CD4-positive, alpha-beta T cell treated with Interferon gamma for 1 hour (primary cell): ENCODE measurements at places on chromosomes 7 and 10.

DNA sequence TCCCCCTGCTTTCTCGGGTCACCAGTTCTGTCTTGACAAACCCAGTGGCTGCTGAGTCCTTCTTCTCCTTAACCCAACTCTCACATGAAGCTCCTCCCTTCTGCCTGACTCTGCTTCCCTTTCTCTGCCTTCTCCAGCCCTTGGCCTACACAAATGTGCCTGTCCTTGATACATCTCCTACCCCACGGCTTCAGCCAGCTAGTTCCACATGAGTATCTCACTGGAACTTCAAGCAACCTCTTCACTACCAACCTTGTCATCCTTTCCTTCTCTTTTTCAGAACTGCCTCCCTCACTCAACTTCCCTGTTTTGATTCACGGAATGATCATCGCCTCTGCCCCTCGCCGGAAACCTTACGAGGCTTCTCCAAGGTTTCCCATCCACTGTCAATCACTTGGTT lies 55.9 kb downstream of the PDIA4 start:
- DNase-seq = no peak

DNA sequence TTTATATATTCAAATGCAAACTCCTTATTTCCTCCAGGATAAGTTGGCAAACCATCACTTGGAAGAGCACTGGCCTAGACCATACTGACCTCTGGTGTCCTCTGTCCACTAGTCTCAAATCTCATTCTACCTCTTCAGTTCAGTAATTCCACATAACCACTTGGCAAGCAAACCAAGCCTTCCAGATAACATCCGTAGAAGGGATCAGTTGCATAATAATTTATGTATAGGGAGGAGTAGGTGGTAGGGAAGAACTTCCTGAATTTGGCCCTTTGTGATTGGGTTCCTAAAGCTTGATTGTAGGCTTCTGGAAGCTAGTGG lies 55.0 kb downstream of the WAC start:
- no peak for DNase-seq

DNA sequence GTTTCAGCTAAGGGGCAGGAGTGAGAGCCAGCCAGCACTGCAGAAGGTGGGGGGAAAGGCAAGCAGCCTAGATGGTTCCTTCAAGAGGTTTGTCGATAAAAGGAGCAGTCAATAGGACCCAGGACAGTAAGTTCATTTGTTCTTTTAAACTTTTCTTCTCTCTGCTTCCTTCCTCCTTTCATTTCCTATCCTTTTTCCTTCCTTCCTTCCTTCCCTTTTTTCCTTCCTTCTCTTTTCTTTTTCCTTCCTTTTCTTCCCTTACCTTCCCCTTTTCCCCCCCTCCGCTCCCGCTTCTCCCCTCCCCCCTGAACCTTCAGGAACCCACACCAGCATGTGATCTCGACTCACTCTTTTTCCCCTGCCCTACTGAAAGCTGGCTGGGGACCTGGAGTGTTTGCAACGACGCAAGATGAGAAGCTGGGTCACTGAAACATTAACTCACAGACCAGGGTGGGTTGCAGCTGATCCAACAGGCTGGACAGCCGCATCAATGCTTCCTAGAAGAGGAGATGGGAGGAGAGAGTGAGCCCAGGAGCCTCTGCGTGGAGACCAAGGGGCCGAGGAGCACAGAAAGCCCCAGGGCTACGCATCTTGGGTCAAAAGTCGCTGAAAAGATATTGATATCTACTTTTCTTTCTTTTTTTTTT lies 103.4 kb upstream of the SDK1 start:
- DNase-seq = no peak

- no peak for DNase-seq
Measured at GRCh38 chr10:48582970-48583369, 21.9 kb downstream of the ARHGAP22 start.

DNA sequence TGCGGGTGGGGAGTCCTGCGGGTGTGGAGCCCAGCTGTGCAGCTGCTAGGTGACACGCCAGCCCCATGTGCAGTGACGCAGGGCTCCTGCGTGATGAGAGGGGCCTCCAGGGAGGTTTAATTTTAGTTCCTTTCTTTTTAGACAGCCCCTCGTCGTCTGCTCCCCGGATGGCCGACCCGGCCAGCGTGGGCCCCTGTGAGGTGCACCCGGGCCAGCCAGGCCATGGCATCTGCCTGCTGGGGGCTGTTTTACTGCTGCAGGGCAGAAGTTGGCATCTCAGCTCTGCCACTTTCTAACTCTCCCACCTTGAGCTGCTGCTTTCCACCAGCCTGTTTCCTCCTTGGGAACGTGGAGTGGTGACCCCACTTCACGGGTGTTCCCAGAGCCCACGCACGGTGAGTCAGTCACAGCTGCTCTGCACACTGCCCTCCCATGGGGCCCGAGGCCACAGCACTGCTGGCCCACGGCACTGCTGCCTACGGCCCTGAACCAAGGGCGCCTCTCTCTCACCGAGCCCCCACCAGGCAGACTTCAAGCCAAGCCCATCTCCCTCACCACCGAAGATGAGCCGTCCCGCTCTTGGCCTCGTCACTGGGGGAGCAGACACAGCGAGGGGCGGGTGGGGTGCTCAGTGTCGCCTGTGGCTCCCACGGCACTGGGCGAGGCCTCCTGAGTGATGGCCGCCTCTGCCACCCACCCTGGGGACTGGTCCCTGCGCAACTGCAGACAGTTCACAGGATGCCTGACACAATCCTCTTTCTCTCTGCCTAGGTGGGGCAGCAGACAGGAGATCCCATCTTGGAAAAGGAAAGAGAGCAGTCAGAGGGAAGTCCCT lies 21.3 kb downstream of the CYP2W1 start:
- DNase-seq = peak; percentile 62

DNA sequence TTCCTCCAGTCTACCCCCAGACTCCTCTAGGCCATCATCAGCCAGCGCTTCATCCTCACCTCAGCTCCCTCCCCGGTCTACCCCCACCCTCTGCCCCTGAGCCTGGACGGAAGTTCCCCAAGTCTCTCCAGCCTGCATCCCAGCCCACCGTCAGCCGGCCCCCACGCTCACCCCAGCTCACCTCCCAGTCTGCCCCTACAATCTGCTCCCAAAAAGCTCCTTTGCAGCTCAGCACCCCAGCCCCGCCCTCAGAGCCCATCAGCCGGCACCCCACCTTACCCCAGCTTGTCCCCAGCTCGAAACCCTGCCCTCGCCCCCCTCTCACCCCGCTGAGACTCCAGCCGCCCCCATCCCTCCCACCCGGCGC lies 322 bp upstream of the RAMP3 start:
- DNase-seq = no peak

GRCh38 chr7:131816391-131817007 lies 260.1 kb upstream of the PODXL start:
- DNase-seq = no peak

DNA sequence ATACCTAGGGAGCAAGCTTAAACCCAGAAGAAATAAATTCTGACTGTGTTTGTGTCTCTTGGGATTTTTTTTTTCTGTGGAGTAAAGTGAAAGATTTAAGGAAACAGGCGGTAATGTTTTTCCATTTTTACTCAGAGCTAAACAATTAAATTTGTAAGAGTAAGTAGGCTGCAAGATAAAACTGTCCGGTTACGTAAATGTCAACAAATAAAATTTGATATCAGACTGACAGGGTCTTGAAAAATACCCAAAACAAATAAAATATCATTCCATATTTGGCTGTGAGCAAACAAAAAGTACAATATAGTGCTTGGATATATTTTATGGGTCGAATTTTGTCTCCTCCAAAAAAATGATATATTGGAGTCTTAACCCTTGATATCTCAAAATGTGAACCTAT lies 217.6 kb downstream of the PCLO start:
- no peak for DNase-seq

GRCh38 chr7:22758576-22758975 lies 31.6 kb downstream of the IL6 start:
- DNase-seq = no peak

- no peak for DNase-seq
Measured at GRCh38 chr7:93558705-93559614, 15.6 kb downstream of the CALCR start.

DNA sequence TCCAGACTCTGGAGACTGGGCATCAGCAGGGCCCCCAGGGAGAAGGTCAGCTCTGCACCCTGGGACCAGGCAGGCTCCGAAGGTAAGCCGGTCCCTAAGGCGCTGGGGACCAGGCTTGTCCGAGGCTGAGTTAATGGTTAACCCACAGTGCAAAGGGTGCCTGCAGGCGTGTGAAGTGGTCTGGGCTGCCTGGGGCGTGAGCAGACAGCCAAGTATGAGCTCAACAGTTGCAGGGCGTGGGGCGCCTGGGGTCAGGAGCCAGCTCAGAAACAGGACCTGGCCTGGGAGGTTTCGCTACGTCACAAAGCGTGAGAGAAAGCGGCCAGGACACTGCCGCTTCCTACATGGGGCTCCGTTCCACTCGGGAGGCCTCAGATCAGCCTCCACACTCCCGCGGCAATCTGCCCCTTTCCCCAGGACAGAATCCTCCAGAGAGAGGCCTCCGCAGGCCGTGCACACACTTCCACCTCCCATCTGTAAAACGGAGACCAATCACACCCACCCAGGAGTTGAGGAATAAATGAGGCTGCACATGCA lies 16.0 kb downstream of the PDGFA start:
- no peak for DNase-seq

DNA sequence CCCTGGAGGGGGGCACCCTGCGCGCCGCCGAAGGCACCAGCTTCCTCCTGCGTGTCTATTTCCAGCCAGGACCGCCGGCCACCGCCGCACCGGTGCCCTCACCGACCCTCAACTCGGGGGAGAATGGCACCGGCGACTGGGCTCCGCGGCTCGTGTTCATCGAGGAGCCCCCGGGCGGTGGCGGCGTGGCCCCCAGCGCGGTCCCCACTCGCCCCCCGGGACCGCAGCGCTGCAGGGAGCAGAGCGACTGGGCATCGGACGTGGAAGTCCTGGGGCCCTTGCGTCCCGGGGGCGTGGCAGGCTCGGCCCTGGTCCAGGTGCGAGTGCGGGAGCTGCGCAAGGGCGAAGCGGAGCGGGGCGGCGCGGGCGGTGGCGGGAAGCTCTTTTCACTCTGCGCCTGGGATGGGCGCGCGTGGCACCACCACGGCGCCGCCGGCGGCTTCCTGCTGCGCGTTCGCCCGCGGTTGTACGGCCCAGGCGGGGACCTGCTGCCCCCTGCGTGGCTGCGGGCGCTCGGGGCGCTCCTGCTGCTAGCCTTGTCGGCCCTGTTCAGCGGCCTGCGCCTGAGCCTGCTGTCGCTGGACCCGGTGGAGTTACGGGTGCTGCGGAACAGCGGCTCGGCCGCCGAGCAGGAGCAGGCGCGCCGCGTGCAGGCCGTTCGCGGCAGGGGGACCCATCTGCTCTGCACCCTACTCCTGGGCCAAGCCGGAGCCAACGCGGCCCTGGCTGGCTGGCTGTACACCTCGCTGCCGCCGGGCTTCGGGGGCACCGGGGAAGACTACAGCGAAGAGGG lies 594 bp downstream of the CNNM1 start:
- DNase-seq = no peak

GRCh38 chr10:77360835-77361234 lies 276.8 kb downstream of the KCNMA1 start:
- no peak for DNase-seq

DNA sequence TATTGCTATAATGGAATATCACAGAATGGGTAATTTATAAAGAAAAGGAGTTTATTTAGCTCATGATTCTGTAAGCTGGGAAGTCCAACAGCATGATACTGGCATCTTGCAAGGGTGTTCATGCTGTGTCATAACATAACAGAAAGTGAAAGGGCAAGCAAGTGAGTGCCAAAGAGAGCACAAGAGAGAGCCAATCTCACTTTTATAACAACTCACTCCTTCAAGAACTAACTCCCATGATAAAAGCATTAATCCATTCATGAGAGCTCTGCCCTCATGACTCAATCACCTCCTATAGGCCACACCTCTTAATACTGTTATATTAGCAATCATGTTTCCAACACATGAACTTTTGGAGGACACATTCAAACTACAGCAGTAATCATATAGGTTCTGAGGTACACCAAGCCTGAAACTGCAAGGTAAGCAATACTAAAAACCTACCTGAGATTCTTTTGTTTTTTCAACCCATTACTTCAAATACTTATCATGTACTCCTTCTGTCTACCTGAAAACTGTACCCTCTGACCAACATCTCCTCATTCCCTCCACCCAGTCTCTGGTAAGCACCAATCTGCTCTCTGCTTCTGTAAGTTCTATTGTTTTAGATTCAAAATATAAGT lies 219.7 kb downstream of the MTERF1 start:
- DNase-seq = no peak

- no peak for DNase-seq
Measured at GRCh38 chr10:131196176-131196885, 115.2 kb downstream of the TCERG1L start.

DNA sequence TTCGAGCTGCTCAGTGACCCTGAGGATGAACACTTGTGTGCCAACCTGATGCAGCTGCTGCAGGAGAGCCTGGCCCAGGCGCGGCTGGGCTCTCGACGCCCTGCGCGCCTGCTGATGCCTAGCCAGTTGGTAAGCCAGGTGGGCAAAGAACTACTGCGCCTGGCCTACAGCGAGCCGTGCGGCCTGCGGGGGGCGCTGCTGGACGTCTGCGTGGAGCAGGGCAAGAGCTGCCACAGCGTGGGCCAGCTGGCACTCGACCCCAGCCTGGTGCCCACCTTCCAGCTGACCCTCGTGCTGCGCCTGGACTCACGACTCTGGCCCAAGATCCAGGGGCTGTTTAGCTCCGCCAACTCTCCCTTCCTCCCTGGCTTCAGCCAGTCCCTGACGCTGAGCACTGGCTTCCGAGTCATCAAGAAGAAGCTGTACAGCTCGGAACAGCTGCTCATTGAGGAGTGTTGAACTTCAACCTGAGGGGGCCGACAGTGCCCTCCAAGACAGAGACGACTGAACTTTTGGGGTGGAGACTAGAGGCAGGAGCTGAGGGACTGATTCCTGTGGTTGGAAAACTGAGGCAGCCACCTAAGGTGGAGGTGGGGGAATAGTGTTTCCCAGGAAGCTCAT lies 1.1 kb downstream of the DDIT4 start:
- DNase-seq = peak; percentile 76

DNA sequence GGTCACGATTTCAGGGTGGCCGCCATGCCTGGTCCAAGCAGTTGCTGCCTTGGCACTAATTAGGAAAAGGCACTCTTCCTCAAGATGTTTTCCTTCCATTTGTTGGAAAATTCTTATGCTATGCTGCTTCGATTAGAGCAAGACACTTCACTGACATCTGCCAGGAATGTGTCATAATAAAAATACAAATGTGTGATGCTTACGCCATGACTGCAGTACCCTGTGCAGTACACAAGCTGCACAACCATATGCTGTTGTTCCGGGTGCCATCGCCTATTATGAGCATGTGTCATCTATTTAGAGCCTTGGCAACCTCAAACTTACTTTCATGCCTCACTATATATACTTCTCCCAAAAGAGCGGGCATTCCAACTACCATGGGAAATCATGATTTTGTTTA lies 14.9 kb upstream of the MPP7 start:
- DNase-seq = no peak

GRCh38 chr7:111261496-111261895 lies 170.6 kb downstream of the LRRN3 start:
- DNase-seq = no peak

DNA sequence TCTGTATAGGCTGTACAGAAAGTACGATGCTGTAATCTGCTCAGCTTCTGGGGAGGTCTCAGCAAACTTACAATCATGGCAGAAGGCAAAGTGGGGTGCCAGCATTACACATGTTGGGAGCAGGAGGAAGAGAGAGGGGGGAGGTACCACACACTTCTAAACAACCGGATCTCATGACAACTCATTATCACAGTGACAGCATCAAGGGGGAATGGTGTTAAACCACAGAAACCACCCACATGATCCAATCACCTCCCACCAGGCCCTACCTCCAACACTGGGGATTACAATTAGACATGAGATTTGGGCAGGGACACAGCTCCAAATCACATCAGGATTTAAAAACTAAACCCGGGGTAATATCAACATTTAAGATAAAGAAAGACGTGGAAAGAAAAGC lies 468.8 kb upstream of the AUTS2 start:
- DNase-seq = no peak

- DNase-seq = no peak
Measured at GRCh38 chr10:44382981-44383748, 1.7 kb downstream of the CXCL12 start.
